M059J (cell line): ENCODE measurements at places on chromosomes 1 and 21.

GRCh38 chr1:82597649-82598048, 796.9 kb downstream of the ADGRL2 start:
- no peak for DNase-seq

DNA sequence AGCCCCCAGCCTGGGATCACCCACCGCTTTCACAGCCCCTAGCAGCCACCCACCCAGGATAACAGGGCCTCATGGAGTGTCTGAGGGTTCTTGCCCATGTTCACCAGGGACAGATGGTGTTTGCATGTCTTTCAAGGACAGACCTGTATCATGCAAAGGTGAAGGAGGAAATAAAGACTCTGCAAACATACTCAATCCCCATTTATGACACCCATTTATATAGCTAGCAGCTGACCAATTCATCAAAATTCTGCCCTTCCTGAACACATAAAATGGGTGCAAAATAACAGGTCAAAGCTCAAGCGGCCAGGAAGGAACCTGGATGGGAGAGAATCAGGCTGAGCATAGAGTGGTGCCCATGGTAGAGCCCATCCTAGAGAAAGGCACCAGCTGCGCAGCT, 32.8 kb upstream of the LYPD8 start:
- DNase-seq = no peak

DNA sequence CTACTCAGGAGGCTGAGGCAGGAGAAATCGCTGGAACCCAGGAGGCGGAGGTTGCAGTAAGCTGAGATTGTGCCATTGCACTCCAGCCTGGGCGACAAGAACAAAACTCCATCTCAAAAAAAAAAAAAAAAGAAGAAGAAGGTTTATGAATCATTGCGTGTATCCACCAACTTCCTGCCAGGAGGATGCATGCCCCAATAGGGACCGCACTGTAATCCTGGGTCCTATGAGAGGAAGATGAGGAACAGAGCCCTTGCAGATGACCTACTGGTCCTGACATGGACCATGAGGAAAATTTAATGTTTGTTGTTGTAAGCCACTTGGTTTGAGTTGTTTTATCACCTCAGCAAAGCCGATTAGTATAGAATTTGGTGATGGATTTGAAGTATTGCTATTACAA, 56.7 kb downstream of the PTGS2 start:
- DNase-seq = no peak

DNA sequence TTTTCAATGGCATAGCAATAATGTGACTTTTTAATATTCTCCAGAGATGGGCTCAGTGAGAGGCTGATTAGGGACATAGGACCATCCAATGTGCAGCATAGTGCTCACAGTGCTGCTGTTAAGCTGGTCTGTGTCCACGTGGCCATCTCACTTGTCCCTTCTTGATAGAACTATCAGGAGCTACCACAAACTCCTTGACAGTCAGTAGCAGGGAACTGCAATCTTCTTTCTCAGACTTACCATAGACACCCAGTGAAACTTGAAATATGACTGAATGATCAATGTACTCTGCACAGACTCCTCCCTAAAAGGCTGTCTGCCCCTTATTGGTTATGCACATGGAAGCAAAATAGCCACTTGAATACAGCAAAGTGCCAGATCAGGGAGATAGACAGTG, 64.5 kb upstream of the WARS2 start:
- no peak for DNase-seq

GRCh38 chr21:16040601-16041000, 310.8 kb downstream of the USP25 start:
- DNase-seq = peak; percentile 51

DNA sequence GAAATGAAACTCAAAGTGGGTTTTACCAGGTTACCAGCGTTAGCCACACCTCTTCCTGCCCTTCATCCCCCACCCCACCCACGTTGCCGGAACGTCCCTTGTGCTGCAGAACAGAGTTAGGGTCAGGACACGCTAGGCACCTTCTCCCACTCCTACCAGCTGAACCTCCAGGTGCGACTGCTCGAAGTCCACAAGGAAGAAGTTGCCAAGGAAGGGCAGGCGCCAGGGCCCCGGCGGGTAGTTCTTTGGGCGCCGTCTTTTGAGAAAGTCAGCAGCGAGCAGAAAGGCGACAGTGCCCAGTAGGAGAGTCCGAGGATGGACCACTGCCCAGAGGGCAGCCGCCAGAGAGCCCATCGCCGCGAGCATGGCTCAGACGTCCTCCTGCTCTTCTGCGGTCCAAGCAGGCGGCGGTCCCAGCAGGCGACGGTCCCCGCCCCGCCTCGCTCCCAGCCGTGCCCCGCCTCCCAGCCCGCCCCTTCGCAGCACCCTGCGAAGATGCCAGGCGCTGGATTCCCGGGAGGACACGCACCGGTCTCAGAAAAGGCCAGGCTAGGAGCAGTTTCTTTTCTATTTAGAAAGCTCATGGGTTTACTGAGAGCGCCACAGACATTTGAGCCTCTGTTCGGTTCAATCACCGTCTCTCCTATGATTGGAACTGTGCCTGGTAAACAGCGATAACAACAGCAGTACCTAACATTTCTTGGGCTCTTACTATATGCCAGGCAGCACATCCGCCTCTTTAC, at the start of gene CYP2J2:
TSS of gene CYP2J2 (minus strand) at position 393 of the 743 bp plus-strand sequence. CDS start at position 366, 27 bp downstream.
- DNase-seq = peak; percentile 46

- no peak for DNase-seq
These were observed 3.5 kb upstream of the PRAMEF12 start for GRCh38 chr1:12769976-12770505.

GRCh38 chr1:118992868-118993699, 4.9 kb upstream of the TBX15 start:
- no peak for DNase-seq

- no peak for DNase-seq
These were observed 183.0 kb downstream of the ZBTB18 start for GRCh38 chr1:244234009-244234643.

DNA sequence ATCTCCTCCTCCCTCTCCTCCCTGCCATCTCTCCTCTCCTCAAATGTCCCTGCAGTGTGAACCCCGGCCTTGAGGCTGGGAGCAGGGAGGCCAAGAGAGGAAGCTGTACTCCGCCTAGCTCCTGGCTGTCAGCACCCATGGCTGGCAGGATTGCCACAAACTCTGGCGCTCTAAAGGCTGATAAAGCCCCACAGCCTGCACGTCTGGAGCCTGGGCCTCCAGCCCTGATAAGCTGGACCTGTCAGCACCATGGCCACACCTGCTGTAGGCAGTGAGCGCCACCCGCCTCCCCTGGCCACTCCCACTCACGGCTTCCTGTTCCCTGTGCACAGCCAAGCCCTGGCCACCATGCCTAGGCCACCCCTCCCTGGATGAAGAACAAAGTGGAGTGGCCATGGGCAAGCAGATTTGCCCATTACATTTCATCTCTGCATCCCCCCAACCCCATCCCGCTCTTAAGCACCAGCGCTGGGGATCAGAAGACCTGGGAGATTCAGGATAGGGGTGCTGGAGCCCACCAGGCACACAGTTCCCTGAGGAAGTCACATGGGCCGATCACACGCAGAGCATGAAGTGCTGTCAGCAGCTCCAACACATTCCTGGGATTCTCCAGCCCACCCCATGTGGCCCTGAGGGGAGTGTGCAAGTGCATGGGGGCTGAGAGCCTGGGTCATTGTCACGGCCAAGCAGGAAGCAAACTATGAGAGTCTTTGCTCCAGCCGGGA, 24.2 kb upstream of the NPPB start:
- peak; percentile 22 for DNase-seq

GRCh38 chr1:54297596-54298283, 97.8 kb downstream of the MRPL37 start:
- DNase-seq = no peak

- no peak for DNase-seq
These were observed 33.7 kb downstream of the PRDM2 start for GRCh38 chr1:13733711-13734110.

- peak; percentile 95 for DNase-seq
These were observed 15.2 kb downstream of the TINAGL1 start for GRCh38 chr1:31591425-31592093.

DNA sequence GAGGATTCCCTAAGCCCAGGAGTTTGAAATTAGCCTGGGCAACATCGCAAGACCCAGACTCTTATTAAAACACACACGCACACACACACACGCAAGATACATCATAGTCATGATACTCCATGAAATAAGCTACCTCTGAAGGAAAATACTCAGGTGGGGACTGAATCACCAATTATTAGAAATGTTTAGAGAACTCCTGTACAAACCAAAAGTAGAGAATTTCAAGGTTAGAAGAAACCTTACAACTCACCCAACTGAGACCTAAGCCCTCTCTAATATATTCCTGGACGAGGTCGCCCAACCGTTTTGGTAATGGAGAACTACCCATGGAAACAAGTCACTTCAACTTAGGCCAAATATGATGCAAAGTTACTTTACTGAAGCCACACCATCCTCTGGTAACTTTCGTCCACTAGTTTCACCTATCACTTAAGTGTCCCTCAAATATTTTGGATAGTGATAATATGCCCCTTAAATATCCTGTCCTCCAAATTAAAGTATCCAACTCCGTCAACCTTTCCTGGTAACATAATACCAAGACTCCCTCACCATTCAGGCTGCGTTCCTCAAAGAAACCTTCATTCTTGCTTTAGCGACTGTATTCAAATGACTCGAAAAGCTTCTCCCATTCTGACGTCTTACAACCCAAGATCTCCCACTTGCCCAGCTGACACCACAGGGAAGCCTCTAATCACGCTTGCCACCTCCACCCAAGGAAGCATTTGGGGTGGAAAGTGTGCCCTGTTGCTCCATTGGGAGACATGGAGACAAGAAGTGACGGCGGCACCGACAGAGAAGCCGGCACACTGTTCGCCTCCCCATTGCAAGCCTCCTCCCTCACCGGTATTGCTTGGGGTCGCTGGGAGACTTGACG, 856 bp downstream of the NRDC start:
- DNase-seq = peak; percentile 57

GRCh38 chr1:24149866-24150233, 6.9 kb upstream of the IL22RA1 start:
- peak; percentile 87 for DNase-seq

GRCh38 chr1:6499296-6499695, 7.8 kb upstream of the PLEKHG5 start:
- no peak for DNase-seq

GRCh38 chr1:2238361-2239012, 10.4 kb downstream of the SKI start:
- DNase-seq = no peak

- peak; percentile 96 for DNase-seq
These were observed 24.9 kb downstream of the OLFML2B start for GRCh38 chr1:161998811-161999210.

GRCh38 chr1:77583483-77583882, 99.0 kb downstream of the ZZZ3 start:
- no peak for DNase-seq

- DNase-seq = no peak
These were observed 5.3 kb upstream of the LRRC8C start for GRCh38 chr1:89627596-89627962.

DNA sequence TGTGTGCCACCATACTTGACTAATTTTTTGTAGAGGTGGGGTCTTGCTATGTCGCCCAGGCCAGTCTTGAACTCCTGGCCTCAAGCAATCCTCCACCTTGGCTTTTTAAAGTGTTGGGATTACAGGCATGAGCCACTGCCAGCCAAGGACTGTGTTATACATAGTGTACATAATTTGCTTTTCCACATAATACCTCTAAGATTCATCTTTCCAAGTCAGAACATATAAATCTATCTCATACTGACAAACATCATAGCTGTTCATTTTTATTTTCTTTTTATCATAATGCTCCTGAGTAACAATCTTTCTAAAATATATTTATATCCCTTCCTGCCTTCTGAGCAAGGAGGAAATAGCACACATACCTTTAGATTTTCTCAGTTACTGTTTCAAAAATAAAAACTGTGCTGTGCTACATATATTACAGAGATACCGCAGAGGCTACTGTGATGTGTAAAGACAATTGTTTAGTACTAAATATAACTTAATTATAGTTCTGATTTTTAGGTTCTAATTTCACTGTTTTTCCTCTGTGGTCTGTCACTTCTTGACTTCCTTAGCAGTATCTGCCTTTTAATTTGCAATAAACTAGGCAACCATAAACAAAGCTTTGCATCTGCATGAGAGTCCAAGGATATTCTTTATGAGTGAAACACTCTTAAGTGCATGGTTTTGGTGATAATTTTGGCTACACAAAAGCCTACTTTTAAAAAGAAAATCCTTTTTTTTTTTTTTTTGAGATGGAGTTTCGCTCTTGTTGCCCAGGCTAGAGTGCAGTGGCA, 59.3 kb downstream of the EYA3 start:
- DNase-seq = no peak

DNA sequence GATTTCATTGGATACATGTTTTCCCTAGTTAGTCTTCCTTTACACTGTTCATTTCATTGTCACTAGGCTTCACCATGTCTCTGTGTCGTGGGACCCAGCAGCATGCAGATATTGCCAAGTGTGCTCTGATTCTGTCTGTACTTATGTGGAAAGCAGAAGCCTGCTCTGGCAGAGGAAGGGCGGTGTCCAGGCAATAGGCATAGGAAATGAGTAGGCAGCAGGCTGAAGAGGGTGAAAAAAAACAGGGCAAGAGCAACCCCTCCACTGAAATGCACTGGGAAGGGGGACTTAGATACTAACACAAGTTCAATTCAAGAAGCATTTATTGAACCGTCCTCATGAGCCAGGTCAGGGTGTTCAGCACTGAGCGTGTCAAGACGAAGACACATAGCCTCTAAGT, 85.2 kb upstream of the VAV3 start:
- DNase-seq = no peak

DNA sequence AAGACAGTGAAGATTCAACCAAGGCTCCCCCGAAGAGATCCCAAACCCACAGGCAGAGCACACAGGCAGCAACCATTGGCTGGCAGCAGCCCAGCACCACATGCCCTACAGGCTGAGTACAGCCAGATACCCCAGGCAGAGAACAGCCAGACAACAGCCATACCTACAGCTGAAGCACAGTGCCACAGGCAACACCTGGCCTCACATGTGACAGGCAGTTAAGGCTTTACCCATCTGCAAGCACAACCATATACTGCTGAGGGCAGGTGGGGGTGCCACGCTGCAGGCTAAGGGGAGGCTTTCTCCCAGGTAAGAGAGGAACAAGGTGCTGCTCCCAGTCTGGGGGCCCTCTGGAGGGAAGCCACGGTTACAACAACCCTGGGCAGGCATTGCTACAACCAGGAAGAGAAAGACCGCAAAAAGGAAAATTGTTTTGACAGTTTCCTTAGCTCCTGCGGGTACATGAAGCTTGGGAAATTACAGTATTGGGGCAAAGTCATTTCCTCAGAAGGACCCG, 12.3 kb downstream of the CHIT1 start:
- no peak for DNase-seq

DNA sequence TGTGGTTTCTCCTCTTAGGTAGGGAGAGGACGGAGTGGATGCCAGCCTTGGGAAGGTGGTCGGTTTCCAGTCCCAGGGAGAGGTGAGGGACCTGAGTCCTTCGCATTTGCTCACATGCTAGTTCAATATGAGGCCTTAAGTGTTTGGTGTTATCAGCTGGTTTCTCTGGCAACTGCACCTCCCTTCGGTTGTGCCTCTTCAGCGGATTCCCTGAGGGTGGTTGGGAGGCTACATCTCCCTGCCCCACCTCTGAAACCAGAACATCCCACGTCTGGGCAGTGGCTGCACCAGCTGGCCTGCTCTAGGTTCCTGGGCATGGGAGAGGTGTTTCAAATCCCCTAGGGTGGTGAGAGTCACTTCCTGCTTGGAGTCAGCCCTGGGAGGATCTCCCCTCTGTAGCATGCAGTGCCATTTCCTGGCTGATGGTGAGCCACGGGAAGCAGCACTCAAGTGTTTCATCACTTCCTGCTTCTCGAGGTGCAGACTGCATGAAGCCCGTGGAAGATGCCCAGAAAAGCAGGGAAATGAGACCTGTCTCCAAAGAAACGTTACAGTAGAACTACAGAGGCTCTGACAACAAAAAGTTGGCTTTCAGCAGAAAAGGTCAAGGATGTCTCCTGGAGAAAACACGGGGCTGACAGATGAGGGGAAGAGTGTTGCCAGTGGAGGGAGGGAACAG, 4.5 kb downstream of the TMEM125 start:
- peak; percentile 65 for DNase-seq
